ENCODE measurements at places on chromosomes 5 and 9.

- no peak for DNase-seq
These were observed 57.0 kb downstream of the WNK2 start for GRCh38 chr9:93240891-93241334.

DNA sequence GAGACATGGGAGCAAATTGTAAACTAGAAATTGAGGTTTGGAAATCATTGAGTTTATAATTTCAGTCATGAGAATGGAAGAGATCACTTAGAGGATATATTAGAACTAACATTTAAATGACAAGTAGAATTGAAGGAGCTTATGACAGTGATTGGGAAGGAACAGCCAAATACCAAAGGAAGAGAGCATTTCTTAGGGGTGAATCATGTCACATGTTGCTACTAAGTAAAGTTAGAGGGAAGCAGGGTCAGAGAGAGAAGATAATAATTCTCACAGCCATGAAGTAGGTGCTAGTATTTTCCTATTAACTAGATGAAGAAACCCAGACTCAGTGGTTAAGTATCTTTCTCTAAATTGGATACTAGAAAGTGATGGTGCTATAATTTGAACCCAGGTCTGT, 59.3 kb downstream of the COMMD10 start:
- no peak for DNase-seq

DNA sequence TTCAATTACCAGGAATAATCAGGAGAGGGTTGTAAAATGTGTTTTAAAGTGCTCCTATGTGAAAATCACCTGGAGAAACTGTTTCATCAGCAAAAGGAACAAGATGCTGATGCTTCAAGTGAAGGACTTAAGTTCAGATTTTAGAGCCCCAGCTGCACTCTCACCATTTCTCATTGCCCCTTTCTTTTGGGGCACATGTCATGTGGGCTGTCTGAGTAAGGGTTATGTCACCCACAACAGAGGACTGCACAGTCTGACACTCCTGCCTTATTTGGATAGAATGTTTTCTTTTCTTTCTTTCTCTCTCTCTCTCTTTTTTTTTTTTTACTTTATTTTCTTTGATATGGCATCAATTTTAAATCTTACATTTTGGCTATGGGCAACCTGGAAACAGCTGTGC, 204.1 kb upstream of the EFNA5 start:
- no peak for DNase-seq

DNA sequence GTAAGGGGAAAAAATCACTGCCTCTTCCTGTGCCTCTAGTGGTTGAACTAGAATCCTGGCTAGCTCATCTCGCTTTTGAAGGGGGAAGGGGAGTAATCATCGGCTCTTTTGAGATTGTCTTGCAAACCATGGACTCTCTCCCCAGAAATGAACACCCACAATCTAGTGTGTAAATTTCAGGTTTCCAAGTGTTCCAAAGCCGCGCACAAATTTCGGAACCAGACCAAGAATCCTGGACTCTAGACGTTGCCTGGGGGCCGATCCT, 4.9 kb upstream of the FOXE1 start:
- peak; percentile 14 for DNase-seq

DNA sequence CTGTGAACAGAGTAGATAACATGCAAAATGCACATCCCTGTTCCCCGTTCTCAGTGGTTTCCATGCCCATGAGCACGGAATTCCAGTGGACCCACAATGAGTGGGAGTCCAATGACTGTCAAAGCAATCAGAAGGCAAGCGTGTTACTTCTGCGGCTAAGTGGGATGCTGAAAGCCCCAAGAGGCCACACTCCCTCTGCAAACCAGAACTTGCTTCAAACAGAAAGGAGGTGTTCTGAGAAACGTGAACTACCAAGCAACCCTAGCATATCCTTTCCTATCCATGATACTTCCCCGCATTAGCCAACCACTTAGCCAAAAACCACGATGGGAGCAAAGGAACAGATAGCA, 21.7 kb upstream of the MVB12B start:
- DNase-seq = no peak

DNA sequence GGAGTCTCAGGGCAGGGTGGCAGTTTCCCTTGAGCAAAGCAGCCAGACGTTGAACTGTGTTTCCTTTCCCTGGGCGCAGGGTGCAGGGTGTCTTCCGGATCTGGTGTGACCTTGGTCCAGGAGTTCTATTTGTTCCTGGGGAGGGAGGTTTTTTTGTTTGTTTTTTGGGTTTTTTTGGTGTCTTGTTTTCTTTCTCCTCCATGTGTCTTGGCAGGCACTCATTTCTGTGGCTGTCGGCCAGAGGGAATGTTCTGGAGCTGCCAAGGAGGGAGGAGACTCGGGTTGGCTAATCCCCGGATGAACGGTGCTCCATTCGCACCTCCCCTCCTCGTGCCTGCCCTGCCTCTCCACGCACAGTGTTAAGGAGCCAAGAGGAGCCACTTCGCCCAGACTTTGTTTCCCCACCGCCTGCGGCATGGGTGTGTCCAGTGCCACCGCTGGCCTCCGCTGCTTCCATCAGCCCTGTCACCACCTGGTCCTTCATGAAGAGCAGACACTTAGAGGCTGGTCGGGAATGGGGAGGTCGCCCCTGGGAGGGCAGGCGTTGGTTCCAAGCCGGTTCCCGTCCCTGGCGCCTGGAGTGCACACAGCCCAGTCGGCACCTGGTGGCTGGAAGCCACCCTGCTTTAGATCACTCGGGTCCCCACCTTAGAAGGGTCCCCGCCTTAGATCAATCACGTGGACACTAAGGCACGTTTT, 3.5 kb upstream of the PHYHD1 start:
- no peak for DNase-seq

- no peak for DNase-seq
These were observed 290.8 kb downstream of the MSX2 start for GRCh38 chr5:175015028-175015685.

- DNase-seq = no peak
These were observed 125.5 kb downstream of the DIRAS2 start for GRCh38 chr9:90517103-90517502.

Data from NCI-H2227 treated with DMSO at 0.1 percent for 48 hours (cell line).